ENCODE measurements at places on chromosomes 7 and 10. TPM values are rescaled to one million over a fixed set of nuclear protein-coding genes. Genes with fewer than 3 reads are reported as not detected.

ACSM6 gene
- total RNA-seq = not detected

NAT16 gene
- total RNA-seq = not detected

GAD2 gene
- total RNA-seq = not detected

AGMO gene
- under 0.01 TPM for total RNA-seq

UNC5B gene
- 34.2 TPM for total RNA-seq

SPOCK2 gene
- 0.83 TPM for total RNA-seq

IL15RA gene
- 13.7 TPM for total RNA-seq

CTNNA3 gene
- total RNA-seq = not detected

SPDYE8 gene
- total RNA-seq = not detected

METTL27 gene
- 36.6 TPM for total RNA-seq

MBLAC1 gene
- total RNA-seq = 2.5 TPM

OR2A1 gene
- total RNA-seq = under 0.01 TPM

ITPRID1 gene
- not detected for total RNA-seq

AP3M1 gene
- 37.1 TPM for total RNA-seq

AMPH gene
- 7.8 TPM for total RNA-seq

LHFPL3 gene
- not detected for total RNA-seq

NCF1 gene
- total RNA-seq = not detected

CRYGN gene
- total RNA-seq = 0.58 TPM

IFIT1B gene
- total RNA-seq = not detected

SLC29A3 gene
- total RNA-seq = 1.8 TPM

PRSS2 gene
- total RNA-seq = not detected

OR13A1 gene
- not detected for total RNA-seq

FEZF1 gene
- not detected for total RNA-seq

GPR26 gene
- not detected for total RNA-seq

HTR5A gene
- total RNA-seq = not detected

CYP26C1 gene
- not detected for total RNA-seq

CLCN1 gene
- total RNA-seq = not detected

SPACDR gene
- 2.6 TPM for total RNA-seq

NXPH1 gene
- total RNA-seq = not detected

HDAC9 gene
- total RNA-seq = 5.2 TPM

TUBB8 gene
- not detected for total RNA-seq

CCDC3 gene
- not detected for total RNA-seq

TMEM139 gene
- total RNA-seq = 0.50 TPM

SRRM3 gene
- 2.8 TPM for total RNA-seq

Measured in smooth muscle cell of trachea (primary cell).